ENCODE measurements at places on chromosomes 1 and 21. TPM values are rescaled to one million over a fixed set of nuclear protein-coding genes. Genes with fewer than 3 reads are reported as not detected.

The CYP4A22 gene
- not detected for polyA plus RNA-seq

The ANKRD65 gene
- polyA plus RNA-seq: 0.32 TPM

The CFHR4 gene
- not detected for polyA plus RNA-seq

- DNase-seq: peak; percentile 77
Measured at GRCh38 chr1:8858888-8859706, 19.4 kb downstream of the ENO1 start.

DNA sequence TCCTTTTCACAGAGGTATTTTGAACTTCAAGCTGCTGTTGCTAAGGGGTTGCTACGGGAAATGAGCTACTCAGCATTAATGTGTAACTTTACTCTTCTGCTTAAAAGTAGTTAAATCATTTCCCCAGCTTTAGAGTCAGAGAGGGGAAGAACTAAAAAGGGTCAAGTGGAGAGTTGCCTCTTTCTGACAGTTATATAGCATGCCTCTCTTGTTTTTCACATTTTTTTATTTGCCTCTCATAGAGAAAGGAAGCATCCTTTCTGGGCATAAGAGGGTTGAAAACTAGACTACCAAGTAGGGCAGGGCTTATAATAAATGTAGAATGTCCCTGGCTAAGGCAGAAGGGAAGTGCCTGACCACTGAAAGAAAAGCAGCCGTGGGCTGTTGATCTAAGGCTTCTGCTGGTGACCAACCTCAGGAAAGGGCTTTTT, 10.1 kb upstream of the ELAVL4 start:
- no peak for DNase-seq

GRCh38 chr1:234490793-234491479, 12.0 kb upstream of the TARBP1 start:
- no peak for DNase-seq

- DNase-seq: no peak
Measured at GRCh38 chr1:208243527-208243966, 637 bp downstream of the PLXNA2 start.

- no peak for DNase-seq
Measured at GRCh38 chr1:200634261-200635122, 13.9 kb upstream of the KIF14 start.

DNA sequence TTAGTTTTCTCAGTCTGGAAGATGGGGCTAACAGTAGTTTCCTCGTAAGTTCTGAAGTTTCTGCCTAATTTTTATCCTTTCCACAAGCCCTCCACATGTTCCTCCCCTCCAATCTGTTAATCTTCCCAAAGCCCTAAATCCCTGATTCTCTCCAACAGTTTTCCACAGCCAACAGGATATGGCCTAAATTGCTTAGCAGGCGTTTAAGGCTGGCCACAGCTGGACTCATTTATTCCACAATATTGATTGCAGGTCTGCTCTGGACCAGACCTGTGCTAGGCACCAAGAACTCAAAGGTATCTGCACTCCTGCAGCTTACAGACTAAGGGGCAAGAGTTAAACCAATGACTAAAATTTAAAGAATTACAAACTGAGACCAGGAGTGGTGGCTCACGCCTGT, 3.9 kb downstream of the SLC6A9 start:
- DNase-seq: no peak

- DNase-seq: peak; percentile 46
Measured at GRCh38 chr1:87392248-87393192, 63.8 kb downstream of the LMO4 start.

DNA sequence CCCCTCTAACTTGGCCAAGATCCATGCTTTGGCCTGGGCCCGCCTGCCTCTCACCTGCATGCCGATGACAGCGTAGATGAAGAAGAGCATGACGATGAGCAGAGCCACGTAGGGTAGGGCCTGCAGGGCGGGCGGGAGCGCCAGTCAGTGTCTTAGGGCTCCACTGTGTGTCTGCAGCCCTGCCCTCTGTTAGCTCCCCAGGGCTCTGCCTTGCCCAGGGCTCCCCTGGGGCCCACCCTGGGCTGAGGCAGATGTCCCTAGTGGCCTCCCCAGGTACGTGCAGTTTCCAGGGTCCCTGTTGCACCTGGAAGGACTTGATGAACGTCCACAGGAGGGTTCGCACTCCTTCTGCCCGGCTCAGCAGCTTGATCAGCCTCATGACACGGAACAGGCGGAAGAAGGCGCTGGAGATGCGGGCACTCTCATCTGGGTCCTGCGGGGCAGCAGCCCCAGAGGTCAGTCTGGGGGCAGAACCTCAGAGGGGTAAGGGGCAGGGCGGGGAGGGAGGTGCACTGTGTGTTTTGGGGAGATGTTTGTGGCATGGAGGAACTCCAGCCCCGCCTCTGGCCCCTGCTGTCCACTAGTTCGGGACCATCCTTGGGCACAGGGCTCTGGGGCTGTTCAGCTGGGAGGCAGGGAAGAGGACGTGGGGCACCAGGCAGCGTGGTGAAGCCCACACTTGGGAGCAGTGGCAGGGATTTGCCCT, 29.8 kb upstream of the KIF21B start:
- no peak for DNase-seq

DNA sequence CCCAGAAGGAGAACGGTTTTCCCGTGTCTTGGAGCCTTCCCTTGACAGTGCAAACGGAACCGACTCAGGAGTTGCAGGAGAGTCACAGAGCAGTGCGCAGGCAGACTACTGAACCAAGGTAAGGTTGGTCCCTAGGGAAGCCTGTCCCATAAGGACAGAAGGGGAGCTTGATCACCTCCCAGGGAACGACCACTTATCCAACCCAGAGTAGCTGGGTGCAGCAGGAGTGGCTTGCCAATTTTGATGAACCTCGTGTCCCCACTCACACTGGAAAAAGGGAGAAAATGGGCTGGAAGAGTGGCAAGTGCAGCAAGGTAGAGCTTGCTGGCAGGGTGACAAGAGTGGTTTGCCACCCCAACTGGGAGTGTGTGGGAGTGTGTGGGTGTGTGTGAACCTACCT, 95.1 kb downstream of the LIPI start:
- no peak for DNase-seq

Measured in cardiac muscle cell (in vitro differentiated cells and primary cell).